CD4-positive, alpha-beta T cell treated with Interferon gamma for 1 hour (primary cell): ENCODE measurements at places on chromosomes 1 and 21.

DNA sequence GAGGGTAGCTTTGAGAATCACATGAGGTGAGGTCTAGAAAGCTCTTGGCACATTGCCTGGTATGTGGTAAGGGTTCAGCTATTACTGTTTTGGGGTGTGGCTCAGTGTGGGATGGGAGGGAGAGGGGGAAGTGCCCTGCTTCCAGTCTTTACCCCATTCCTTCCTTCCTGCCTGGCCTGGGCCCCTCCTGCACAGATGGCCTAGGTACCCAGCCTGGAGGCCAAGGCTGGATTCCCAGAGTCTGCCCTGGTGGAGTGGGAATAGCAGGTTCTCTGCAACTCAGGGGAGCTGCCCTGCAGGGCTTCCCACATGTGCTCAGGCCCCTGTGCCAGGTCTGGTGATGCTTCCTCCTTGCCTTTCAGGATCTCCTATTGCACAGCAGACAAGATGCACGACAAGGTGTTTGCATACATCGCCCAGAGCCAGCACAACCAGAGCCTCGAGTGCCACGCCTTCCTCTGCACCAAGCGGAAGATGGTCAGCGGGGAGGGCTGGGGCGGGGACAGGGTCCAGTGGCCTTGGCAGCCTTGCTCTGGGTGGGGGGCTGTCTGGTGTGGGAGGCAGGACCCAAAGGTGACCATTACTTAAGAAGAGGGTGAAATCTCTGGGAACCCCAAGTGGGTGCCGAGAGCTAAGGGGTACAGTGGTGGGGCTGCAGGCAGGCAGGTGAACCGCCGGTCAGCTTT is 13.5 kb downstream of the LDLRAP1 start:
- no peak for DNase-seq

GRCh38 chr21:18148401-18148800 is 96.2 kb upstream of the CHODL start:
- no peak for DNase-seq

GRCh38 chr1:29777522-29777921 is 541.2 kb downstream of the PTPRU start:
- no peak for DNase-seq

GRCh38 chr1:56215086-56215485 is 364.3 kb downstream of the PLPP3 start:
- no peak for DNase-seq

- no peak for DNase-seq
Measured at GRCh38 chr1:59986516-59987310, 60.1 kb upstream of the CYP2J2 start.

DNA sequence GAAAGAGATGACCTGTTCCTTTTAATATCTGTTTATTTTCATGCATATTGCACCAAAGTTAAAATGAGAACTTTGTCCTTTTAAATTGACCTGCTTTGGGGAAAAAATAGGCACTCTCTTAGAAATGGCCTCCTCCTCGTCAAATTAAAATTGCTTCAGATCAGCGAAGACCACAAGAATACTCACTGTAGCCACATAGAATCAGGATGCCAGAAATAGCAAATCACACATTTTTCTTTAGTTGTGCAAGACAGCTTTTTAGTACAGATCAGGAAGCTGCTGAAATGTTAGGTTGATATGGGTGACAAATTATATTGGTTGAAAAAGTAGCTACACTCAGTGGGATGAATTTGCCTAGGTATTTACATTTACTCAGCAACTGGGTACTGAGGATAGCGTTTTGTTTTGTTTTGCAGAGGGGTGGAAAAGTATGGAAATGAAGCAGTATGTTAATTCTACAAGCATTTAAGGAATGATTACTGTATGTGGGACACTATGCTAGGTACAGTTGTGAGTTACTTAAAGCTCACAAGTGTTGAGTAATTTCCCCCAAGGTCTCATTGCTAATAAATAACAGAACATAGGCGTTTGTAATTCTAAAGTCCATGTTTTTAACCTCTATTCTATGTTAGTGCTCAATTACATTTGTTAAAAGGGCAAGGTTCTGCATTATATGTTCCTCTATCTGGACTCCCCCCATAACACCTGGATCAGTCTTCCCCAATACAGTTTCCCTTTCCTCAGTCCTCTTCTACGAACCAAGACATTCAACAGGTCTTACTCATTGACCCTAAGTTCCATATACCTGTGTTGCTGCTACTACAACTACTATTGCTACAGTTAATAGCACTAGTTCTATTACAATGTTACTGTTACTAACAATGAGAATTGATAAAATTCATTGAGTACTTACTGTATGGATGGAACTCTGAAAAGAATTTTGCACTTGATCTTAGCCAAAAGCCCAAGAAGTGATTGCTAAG is 99.4 kb upstream of the S1PR1 start:
- DNase-seq, result no peak

DNA sequence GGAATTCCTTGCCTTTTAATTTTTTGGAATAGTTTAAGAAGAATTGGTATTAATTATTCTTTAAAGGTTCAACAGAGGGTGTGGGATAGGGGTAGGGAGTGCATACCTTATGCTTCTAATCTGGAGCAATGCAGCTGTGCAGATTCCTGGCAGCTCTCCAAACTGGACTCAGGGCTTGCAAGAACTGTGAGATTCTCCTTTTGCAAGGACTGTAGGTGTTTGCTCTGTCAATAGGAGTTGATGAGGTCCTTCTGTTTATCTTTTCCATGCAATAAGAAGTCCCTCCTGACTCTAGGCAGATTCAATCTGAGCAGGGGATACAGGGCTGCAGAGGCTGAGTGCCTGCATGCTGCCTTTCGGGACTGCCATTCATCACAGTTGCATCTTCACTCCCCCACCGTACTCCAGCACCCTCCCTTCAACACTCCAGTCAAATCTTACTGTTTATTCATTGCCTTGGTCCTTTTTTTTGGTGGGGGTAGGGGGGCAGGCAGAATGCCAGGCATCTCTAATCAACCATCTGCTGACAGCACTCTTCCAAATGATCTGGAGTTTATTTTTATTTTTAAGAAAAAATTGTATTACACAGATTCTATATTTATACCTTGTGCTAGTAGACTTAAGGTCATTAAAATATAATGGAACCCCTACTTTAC is 122.3 kb downstream of the DISC1 start:
- DNase-seq, result no peak

GRCh38 chr21:32425628-32426027 is 13.1 kb downstream of the EVA1C start:
- DNase-seq, result no peak

- no peak for DNase-seq
Measured at GRCh38 chr1:148374101-148374500, 109.0 kb downstream of the PPIAL4G start.

DNA sequence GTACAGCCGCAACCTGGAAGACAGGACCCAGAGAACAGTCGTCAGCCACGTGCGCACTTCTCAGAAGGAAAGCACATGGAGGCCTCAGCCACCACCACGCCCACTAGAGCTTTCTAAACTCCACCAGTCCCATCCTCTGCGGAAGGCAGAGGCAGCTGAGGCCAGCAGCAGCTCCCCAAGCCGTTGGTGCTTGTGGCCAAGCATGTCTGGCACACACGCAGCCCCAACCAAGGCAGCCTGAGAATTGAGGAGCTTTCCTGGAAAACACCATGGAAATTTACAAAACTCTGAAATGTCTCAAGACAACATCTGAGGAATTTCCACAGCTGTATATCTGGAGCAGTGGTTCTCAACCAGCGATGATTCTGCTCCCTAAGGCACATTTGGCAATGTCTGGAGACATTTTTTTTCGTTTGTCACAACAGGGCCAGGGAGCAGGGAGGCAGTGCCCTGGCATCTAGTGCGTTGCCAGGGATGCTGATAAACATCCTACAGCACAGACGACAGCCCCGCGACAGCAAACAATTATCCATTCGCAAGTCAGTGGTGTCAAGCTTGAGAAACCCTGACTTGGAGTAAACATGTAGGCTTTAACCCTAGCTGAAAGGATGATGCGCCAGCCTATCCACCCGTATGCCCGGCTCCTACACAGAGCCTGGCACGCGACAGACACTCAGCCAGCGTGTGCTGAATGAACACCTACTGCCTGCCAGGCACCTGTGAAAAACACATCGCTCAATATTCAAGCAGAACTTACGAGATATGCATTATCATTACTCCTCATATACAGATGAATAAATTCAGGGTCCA is 24.7 kb downstream of the NPHP4 start:
- no peak for DNase-seq

- no peak for DNase-seq
Measured at GRCh38 chr1:216113181-216113580, 310.1 kb downstream of the USH2A start.

- DNase-seq, result no peak
Measured at GRCh38 chr1:203554071-203554470, 60.1 kb downstream of the OPTC start.

- DNase-seq, result no peak
Measured at GRCh38 chr1:168086438-168086837, 50.3 kb downstream of the GPR161 start.

- no peak for DNase-seq
Measured at GRCh38 chr1:208587110-208587509, 342.9 kb upstream of the PLXNA2 start.

DNA sequence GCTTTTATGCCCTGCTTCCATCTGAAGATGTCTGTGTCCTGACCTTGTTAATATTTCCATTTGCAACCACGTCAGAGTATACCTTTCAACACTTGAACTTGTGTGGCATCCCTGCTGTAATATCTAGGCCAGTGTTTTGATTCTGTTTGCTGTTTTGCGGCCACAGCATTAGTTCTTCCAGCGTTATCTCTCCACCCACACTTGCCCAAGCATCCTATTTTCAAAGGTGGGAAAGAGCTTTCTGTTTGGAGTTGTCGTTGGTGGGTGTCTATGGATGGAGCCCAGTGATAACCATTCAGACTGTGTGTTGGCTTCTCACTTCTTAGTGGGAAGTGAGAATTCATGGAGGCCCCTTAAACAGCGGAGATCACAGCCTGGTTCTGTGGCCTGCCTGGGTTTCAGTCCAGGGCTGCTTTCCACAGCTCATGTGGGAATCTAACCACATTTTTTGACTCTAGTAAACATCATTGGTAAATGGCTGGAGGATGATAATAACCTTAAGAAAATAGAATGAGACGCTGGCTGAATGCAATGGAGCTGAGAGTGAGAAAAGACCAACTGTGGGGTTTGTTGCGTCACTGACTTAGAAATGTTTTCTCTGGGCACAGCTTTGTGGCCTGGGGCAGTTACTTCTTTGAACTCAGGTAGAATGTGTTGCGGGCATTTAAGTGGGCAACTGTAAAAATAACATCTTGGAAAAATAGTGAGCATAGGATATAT is 7.6 kb downstream of the TENT5C start:
- DNase-seq, result no peak

DNA sequence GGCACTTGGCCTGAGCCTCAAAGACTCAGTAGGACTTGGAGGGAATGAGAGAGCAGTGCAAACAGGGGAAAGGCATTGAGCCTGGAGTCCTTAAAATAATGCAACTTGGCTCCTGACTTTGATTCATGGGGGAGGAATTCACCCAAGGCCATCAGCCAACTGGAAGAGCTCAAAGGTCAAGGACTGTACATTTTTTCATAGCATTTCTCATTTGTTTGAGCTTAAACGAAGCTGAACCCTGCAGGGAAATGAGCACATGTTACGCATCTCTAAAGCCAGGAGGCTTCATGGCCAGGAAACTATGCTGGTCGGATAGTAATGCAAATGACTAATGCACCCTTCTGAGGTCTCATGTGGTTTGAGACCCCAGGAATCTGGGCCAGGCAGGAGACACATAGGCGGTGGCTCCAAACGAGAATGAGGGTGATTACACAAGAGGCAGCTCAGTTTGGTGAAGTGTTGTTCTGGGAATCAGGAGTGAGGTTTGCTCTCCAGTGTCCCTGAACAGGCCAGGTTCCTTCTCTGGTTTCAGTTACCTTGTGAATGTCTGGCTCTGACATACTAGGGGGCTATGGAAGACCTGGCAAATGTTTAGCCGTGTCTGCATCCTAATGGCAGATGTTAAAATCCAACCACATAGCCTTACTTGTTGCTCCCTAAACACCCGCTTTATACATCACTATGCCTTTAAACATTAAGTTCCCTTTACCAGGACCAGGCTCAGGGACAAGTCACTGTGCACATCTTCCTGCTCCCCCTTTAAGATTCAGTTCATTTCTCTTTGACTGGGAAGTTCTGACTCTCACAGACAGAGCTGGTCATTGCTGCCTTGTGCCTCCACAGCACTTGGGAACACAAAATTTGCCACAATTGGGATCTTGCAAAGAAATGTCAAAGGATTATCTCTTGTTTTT is 503.9 kb upstream of the USP24 start:
- DNase-seq, result no peak

DNA sequence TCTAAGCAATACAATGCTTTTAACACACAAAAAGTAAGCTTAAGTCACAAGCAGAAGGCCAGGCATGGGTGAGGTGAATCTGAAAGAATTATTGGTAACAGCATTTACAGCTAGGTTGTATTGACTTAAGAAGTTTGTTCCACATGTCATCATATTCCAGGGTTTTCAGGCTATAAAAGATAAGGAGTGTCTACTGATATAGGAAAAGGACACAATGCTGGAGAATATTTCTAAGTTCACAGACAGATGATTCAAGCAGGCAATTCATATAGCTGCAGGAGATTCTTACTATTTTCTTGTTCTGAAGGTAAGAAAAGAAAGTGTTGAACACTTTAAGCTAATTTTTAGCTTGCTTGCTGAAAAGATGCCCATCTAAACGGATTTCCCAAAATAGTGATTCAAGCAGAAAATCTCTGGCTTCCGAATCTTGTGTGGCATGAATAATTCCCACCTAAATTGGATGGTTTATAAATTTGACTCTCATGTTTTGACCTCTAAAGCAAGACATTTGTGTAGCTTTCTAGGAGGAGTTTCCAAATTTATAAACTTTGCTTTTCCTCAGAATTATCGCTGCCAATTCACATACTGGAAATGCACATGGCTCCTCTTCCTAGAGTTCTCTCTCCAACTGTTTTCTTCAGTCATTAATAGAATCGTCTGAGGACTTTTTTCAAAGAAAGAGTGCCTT is 95.6 kb upstream of the LBR start:
- no peak for DNase-seq

GRCh38 chr1:182229451-182229850 is 162.1 kb downstream of the GLUL start:
- DNase-seq, result no peak

GRCh38 chr1:116740746-116741145 is 13.5 kb upstream of the CD2 start:
- DNase-seq, result no peak

DNA sequence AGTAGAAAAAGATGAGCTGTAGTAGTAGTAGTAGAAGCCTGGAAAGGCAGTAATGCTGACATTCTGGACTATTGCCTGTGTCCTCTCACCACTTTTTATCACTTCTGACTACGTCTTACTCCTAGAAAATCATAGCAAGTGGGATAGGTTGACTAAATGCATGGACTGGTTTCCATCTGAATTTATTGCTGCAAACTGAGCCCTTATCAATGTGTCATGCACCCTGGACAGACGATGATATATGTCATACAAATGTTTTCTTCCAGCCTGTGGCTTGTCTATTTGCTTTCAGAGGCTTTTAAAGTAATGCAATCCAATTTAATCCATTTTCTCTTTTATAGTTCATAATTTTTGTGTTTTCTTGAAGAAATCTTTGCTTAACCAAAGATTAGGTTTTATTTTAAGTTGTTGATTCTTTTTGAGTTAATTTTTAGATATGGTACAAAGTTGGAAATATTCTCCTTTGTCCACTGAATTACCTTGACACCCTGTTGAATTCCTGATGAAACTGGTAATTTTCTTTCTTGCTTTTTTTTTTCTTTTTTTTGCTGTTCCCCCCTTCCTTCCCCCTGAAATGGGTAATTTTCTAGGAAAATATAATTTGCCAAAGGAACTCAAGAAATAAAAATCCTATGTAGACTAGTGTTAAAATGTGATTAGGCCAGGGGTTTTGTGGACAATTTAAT is 47.1 kb downstream of the PHACTR4 start:
- no peak for DNase-seq

GRCh38 chr1:214641214-214641895 is 38.4 kb downstream of the CENPF start:
- DNase-seq, result no peak

- DNase-seq, result no peak
Measured at GRCh38 chr21:41393876-41394465, 32.1 kb upstream of the MX1 start.
